Activated naive CD4-positive, alpha-beta T cell treated with anti-CD3 and anti-CD28 coated beads, Interleukin-2, amount 50 U/mL, for 16 hours (primary cell): ENCODE measurements at places on chromosomes 7 and 10.

DNA sequence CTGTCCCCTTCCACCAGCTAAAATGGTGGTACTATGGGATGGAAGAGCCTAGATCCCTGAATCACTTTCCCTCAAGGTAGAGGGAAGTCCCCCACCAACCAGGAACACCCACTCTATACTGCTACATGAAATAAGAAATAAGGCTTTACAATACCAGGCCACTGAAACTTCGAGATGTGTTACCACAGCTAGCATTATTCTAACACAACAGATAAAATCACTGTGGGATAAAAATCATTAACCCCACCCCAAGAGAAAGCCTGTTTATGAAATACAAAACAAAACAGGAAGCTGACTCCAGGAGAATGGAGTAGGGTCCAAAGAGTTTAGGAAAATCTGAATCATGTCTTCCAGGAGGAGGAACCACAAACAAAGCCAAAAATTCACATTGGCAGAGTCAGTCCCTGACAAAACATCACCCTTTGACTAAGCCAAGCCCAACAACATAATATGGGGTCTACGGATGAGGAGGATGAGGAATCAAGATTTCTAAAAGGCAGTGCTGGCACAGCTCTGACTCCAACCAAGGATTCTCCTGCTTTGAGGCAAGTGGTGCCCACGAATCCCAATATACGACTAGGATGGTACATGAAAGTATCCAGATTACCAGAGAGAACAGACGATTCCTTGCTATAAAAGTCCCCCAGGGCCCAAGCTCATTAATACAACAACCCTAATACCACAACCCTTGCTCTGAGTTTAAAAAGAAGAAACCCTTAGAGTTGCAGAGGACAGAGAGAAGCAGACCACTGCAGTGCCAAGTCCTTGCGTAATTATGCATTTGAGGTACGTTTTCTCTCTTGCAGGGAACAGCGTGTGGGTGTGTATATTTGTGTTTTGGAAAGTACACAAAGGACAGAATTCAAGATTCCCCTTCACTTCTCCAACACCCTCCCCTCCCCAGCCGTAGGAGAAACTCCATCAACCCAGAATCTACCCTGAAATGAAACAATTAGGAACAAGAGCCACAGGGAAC, 23.7 kb downstream of the XPNPEP1 start:
- DNase-seq: no peak

DNA sequence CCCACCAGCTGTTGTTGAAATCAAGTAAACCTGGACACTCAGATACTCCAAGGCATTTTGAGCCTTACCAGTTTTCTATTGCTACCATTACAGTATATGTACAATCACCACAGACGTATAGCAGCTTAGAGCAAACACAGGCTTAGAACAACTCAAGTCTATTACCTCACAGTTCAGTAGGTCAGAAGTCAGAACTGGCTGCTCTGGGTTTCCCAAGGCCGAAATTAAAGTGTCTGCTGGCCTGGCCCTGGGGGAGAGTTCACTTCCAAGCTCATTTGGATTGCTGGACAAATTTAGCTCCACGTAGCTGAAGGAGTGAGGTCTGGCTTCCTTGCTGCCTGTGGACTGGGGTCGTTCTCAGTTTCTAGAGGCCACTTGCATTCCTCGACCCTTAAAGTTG, 260.1 kb upstream of the LRRN3 start:
- no peak for DNase-seq

- DNase-seq: no peak
Observed at GRCh38 chr7:16559497-16560179, 33.0 kb downstream of the LRRC72 start.

DNA sequence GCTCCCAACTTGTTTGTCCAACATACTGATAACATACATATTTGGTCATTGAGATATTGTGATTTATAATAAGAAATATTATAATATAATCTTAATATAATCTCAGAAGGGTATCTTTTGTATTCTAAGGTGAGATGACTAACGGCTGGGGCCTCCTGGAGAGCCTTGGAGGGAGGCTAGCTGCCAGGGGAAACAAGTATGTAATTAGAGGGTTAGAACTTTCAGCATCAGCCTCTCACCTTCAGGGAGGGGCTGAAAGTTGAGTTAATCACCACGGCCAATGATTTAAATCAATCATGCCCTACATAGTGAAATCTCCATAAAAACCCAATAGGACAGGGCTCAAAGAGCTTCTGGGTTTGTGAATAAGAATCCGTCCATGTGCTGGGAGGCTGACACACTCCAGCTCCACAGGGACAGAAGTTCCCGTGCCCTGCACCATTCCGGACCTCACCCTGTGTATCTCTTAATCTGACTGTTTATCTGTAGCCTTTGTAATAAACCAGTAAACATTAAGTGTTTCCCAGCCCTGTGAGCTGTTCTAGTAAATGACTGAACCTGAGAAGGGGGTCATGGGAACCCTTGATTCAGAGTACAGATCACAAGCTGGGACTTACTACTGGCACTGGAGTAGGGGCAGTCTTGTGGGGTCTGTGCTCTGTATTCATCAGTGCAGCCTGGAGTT, 86.3 kb upstream of the STEAP1B start:
- no peak for DNase-seq

DNA sequence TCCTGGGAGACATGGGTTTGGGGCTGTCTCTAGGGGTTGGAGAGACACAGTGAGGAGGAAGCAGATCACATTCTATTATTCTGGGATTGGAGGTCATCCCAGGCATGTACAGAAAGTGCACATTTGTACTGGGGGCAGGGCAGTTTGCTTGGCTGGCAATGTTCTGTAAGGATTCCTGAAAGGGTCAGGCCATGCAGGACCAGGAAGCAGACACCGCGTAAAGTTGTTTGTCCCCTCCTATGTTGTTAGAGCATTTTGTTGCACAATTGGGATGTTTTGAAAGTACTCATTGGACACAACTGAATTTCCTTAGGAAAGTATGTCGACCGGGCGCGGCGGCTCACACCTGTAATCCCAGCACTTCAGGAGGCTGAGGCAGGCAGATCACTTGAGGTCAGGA, 12.5 kb downstream of the LYZL2 start:
- no peak for DNase-seq
